ENCODE measurements at places on chromosomes 6 and 20.

- DNase-seq: no peak
Measured at GRCh38 chr6:147216915-147217314, 12.7 kb downstream of the STXBP5 start.

DNA sequence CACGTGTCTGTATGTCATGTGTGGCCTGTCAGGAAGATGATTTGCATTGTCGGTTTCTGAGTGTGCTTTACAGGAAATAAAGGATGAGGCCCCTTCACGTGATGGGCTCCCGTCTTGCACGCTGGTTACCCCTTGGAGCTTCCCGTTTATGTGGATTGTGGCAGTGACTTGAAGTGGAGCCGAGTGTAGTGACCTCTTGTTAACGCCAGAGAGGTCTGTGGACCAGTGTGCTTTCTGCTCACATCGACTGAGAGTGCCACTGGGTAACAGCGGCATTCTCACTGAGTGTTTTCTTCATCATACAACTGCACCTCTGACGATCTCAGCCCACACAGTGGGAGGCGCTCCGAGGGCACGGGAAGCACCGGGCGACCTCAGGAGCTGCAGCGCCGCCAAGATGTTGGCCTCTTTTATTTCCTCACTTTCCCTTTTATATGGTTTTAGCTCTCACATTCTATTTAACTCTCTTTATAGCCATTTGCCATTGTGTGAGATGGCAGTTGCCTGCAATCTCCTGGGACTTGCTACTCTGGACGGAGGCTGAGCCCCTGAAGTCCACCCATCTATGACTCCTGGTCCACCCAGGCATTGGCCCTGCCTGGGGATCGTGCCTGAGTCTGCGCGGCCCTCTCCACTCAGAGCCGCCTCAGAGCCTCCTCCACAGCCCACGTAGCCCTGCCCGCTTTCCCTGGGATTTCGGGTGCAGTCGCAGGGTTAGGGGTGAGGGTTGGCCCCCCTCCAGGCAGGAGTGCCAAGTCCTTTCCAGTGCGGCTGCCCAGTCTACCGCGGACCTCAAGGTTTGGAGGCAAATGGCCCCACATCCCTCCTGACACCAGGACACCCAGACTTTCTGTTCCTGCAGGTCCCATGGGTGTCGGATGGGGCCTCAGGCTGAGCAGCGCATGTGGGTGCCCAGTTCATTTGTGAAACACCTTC is 238.9 kb downstream of the ERMARD start:
- peak; percentile 89 for DNase-seq

- no peak for DNase-seq
Measured at GRCh38 chr20:38497246-38497935, 24.7 kb downstream of the RALGAPB start.

GRCh38 chr6:132948889-132949288 is 134.5 kb downstream of the RPS12 start:
- no peak for DNase-seq

DNA sequence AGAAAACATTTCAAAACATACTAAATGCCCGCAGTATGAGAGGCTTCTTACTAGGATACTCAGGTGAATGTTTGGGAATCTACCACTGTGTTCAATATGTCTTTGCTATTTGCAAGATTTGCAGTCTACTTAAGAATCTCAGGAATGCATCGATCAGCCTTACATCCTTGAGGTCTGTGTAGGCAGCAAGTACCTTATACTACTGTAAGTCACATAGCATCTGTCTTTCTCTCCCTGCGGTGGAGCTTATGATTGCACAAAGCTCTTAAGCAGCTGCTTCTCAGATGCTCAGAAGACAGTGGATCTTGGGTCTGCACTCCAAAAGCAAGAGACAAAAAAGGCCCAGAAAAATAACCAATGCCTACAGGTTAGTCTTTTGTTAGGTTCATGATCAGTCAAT is 21.4 kb downstream of the PCSK2 start:
- no peak for DNase-seq
